ENCODE measurements at places on chromosomes 16 and 17.

GRCh38 chr17:46773676-46774075 lies 44.8 kb downstream of the WNT3 start:
- DNase-seq: no peak

DNA sequence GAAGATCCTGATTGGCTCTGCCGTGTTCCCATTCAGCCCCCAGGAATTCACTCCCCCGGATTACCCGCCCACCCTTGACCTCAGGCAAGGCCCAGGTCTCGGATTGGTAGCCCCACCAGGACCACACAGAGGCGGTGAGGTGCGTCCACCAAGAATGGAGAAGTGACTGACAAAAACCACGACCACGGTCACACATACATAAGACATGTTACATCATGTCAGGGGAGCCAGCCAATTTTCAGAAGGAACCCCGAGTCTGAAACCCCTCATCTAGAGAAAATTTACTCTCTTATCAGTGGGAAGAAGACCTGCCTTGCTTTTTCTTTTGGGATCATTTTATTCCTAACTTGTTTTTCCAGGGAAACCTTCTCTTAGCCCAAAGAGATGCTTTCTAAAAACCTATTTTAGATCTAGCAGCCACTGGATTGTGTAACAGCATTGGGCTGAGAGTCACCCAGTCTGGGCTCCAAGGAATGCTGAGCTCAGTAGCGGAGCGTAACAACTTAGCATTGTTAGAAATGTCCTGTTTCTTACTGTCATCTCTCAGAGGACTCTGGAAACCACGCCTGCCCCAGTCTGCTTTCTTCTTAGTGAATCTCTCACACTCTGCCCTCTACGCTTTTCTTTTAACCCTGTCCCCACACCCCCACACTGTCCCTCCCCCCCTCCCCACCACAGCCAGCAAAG lies 164.1 kb downstream of the CMIP start:
- DNase-seq: no peak

- DNase-seq: no peak
Observed at GRCh38 chr16:65010125-65010524, 111.7 kb downstream of the CDH11 start.

DNA sequence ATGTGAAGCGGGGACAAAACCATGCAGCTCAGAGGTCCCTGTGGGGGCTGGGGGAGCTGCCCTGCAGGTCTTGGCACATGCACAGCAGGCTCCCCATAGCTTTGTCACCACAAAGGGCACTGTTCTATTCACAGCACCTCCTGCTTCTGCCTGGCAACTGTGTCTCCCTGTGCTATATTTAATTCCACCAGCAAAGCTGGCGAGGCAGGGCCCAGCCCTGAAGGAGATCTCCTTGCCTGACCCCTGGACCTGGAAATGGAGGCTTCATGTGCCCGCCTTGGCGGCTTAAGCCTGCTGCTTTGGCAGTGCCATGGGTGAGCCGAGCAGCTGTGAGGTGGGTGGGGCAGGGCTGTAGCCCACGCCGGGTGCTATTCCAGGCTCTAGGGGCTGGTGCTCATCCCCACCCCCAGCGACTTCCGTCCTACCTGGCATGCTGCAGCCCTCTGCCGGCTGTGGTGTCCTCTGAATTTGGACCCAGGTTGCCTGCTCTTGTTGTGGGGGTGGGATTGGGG lies 6.8 kb downstream of the LDHD start:
- peak; percentile 37 for DNase-seq

DNA sequence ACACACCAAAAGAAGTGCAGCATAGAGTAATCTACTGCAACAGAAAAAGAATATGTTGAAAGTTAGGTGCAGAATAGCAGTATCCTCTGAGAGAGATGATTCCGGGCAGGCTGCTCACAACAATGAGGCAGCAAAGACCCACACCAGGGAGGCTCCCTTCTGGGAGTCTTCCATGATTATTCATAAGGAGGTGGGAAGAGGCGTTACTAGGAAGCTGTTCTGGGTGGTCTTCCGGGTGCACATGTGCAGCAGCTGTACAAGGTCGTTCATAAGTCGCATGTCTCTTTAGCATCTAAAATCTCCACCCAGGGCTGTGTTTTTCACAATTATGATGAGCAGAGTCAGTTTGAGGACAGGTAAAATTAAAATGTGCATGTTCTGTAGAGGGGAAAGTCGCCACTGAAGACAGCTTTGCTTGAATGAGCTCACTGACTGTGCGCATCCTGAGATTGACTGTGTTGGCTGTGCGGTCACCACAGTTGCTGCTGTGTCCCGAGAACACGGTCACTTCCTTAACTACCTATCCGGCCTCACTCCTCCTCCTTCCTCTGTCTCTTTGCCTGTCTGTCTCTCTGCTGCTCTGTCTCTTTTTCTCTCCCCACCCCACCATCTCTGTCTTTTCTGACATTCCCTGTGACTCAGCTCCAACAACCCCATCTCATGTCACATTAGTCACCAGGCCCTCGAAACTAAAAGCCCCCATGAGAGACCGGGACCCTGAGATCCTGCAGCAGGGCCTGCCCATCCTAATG lies 125.5 kb upstream of the HSBP1 start:
- no peak for DNase-seq

DNA sequence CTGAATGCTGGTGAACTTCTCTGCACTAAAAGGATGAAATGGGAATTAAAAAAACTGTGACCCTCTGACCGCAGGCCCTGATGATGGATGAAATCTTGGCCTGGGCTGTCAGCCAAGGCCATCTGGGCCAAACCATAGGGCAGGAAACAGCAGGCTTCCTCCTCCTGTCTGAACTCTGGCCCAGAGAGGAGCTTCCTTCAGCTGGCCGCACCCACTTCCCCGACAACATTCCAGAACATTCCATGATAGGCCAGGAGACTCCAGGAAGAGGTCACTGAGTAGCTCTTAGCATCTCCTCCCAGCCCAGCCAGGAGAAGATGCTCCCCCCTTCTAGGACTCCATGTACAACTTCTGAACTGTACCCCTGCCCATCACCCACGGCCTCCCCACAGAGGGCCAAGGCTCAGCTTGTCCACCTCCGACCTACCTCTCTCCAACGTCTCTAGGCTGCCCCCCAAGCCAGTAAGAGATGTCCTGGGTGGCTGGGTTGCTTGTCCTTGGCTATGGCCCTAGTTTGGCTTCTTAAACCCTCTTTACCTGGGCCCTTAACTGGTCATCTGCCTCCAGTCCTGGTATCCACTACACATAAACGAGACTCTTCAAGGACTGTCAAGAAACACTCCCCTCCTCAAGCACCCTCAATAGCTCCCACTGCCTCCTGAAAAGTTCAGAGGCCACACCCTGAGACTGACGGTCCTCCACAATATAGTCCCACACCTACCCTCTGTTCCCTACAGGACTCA lies 1.7 kb downstream of the RPH3AL start:
- no peak for DNase-seq

All from activated CD4-positive, alpha-beta T cell treated with anti-CD3 and anti-CD28 coated beads, Interleukin-2, Interleukin-6, amounts not matched to agents 100 ng/mL and 50 ng/mL, durations not matched to agents 16 hours and 8 hours (primary cell).